Stimulated activated CD4-positive, alpha-beta T cell treated with anti-CD3 and anti-CD28 coated beads, Interleukin-1b, Interleukin-23, amount 100 ng/mL, for 1 hour (primary cell): ENCODE measurements at places on chromosomes 5 and 9.

DNA sequence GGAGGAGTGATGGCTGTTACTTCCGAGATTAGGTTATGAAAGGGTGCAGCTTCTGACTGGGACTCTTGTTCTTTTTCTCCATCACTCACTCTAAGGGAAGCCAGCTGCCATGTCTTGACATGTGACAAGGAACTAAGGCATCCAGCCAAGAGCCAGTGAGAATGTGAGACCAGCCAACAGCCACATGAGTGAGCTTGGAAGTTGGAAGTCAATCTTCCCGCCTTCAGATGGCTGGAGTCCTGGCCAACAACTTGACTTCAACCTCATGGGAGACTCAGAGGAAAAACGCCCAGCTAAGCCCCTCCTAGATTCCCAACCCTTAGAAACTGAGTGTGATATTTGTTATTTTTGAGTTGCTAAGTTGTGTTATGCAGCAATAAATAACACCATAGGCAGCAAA, 201.1 kb downstream of the SNX18 start:
- no peak for DNase-seq

GRCh38 chr5:72324189-72324825, 4.1 kb downstream of the PTCD2 start:
- DNase-seq = no peak

GRCh38 chr9:82308836-82309235, 320.3 kb downstream of the SPATA31D1 start:
- DNase-seq = no peak

- no peak for DNase-seq
These were observed 189.4 kb downstream of the NXNL2 start for GRCh38 chr9:88724331-88724730.

DNA sequence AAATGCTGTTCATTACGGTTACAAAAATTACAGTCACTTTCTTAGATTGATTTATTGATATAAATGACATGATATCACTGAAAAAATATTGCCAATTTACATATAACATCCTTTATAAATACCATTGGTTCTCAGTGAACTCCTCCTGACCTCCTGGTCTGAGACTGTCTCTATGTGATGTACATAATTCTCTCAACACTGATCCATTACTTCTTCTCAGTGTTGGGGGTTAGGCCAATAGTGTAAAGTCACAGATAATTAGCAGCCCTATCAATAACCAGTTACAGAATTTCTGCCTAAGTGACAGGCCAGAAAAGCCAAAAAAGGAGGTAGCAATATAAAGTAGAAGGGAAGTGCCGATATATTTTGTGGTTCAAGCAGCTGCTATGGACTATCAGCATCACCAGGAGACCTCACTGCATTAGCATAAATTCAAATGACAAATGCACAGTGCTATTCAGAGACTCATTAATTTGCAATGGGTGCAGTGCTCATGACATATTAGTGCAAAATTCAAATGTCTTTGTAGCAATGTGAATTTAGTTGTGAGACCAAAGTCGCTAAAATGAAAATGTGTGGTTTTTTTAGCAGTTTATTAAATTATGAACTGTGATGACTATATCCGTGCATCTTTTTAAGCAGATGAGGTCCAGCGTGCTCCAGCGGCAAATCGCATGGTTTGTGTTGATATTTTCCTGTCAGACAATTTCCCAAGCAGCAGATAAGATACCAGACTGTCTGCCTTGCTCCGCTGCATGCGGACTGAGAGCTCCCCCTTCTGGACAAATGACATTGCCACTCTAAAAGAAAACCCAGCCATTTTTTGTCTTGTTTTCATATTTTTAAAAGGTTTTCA, 144.6 kb downstream of the CETN3 start:
- DNase-seq = peak; percentile 4

DNA sequence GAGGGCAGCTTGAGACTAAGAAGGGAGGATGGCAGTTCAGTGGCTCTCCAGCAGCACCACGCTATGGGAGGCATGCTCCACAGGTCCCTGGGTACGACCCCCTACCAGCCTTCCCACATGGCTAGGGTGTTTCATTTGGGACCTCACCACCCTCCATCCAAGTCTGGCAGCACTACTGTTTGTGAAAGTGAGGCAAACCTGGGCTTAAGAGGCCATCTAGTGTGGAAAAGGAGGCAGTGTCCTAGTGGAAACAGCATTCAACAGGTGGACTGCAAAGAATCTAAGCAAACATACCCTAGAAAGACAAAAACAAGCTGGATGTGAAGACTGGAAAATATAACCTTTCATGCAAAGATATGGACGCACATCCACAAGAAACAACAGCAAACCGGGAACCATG, 4.8 kb upstream of the C5orf47 start:
- DNase-seq = no peak

GRCh38 chr5:62299600-62299999, 6.4 kb upstream of the KIF2A start:
- no peak for DNase-seq
